ENCODE measurements at places on chromosomes 7 and 10.
A peak's percentile ranks its signal among the peaks of the same experiment; 100 is the strongest.

DNA sequence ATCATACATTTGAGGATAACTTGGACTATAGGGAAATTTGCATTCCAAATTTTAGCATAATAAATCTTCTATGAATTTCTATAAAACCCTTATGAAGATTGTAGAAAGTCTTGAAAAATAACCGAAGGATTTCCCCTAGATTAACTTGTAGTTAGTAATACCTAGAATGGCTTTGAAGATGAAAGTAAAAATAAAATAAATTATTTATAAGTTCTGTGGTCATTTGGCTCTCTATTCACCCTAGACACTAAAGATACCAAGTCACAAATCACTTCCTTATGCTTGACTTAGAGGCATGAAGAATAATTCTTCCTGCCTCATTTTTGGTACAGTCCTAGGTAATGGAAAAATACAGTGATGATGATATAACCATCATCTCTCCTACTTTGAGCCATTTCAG, 79.3 kb downstream of the CSTF2T start:
- DNase-seq = no peak

- DNase-seq = no peak
These were observed 3.8 kb downstream of the LDB3 start for GRCh38 chr10:86671985-86672710.

GRCh38 chr7:100545360-100546128, 6.5 kb downstream of the AGFG2 start:
- DNase-seq = peak; percentile 88

- DNase-seq = no peak
These were observed 57.3 kb downstream of the TCF7L2 start for GRCh38 chr10:113007343-113007771.

DNA sequence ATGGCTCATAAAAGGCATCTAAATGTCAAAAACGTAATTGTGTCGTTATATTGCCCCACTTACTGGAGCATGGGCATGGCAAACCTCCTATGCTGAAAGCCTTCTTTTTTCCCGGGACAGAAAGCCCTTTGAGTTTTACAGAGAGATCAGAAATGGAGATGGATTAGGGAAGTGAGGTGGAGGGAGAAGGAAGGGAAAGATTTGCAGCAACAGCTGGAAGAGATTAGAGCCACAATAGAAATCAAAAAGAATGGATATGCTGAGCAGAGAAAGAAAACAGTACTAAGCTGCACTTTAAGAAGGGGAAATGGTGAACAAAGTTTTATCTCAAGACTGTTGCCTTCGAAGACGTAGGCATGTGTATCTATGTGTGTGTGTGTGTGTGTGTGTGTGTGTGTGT, 97.2 kb upstream of the PCGF5 start:
- DNase-seq = no peak

GRCh38 chr7:37265006-37265405, 183.7 kb downstream of the ELMO1 start:
- DNase-seq = no peak

DNA sequence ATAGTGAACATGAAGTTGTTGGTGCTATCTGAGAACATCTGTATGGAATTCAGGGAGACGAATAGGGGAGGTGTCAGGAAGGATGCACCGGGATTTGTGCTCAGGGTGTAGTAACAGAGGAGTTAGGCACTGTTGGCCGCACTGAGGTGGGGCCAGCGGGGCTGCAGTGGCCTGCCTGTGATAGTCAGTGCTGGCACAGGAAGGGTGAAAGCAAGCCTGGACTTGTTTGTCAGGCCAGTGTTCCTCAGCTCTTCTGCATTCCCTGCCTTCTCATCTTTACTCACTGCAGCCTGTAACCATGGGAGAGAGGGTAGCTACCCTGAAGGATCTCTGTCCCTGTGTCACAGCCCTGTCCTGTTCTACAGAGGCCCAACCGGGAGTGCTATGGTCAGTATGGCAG, 81.3 kb downstream of the SH2D4B start:
- DNase-seq = no peak

- no peak for DNase-seq
These were observed 1.6 kb downstream of the FFAR4 start for GRCh38 chr10:93568105-93568390.

- peak; percentile 20 for DNase-seq
These were observed 88.6 kb downstream of the LYZL1 start for GRCh38 chr10:29377333-29377961.

GRCh38 chr10:116637830-116638229, 17.1 kb downstream of the PNLIPRP2 start:
- no peak for DNase-seq

DNA sequence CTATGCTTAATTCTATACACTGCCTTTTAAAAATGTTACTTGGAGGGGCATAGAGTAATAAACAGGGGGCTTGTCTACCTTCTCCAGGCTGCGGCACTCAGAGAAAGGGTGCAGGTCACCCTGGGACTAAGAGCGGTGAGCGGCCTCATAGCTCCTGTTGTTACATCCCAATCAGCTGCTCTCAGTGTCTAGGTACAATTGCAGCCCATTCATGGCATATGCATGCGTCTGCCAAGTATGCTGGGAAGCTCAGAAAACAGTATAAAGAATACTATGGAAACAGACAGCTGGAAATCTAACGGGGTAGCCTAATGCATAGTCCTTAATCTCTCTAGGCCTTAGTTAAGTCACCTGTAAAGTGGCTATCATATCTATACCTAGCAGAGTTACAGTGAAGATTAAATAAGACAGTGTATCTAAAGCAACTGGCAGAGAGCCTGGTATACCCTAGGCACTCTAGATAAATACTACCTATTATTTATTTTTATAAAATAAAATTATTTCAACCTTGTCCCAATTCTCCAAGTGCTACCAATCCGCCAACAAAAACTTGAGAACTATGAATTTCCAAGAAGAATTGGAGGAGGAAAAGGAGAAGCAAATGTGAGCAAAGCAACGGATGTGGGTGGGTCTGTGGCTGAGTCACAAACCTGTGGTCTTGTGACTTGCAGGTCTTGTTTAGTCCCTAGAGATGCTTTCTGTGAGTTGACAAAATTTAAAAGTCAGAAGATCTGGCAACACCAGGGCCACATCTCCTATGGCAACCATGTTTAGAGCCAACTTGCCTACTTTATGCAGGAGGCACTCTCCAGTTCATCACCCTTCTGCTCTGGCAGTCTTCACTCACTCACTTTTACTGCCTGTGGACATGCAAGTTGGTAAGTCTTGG, 183.0 kb downstream of the RAPGEF5 start:
- peak; percentile 2 for DNase-seq

- DNase-seq = peak; percentile 54
These were observed 19.8 kb downstream of the VOPP1 start for GRCh38 chr7:55552320-55553023.

- DNase-seq = peak; percentile 69
These were observed 98.5 kb upstream of the INSIG1 start for GRCh38 chr7:155198901-155199845.

DNA sequence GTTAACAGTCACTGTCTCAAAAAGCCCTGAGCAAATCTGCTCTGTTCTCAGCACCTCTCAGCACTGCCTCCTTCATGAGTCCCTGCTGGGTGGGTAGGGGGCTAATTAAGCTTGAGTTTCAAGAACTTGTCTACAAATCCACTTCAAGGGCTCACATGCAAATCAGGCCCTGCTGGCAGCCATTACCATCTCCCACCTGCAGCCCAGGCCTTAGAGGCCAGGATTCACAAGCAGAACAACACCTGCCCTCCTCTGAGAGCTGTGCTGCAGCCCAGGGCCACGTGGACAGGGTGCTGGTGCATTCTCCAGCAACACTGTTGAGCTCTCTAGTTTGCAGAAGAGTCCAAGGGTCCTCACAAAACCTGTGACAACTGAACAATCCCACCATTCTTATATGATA, 119.2 kb downstream of the DPP6 start:
- DNase-seq = no peak

DNA sequence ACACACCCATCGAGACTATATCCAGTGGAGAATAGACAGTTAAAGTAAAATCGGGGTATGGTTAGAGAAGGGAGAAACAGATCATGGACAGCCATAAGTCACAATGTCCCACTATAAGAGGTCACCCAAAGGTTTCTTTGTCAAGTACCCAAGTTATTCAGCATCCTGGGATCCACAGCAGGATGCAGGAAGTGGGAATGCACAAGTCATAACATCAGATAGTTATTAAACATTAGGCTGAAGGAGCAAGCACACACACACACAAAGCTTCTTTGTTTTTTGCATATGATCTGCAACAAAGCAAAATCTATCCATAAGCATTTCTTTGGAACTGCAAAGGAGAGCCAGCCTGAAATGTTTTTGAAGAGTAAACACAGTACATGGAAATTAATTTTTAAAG, 111.6 kb downstream of the NOC3L start:
- no peak for DNase-seq

DNA sequence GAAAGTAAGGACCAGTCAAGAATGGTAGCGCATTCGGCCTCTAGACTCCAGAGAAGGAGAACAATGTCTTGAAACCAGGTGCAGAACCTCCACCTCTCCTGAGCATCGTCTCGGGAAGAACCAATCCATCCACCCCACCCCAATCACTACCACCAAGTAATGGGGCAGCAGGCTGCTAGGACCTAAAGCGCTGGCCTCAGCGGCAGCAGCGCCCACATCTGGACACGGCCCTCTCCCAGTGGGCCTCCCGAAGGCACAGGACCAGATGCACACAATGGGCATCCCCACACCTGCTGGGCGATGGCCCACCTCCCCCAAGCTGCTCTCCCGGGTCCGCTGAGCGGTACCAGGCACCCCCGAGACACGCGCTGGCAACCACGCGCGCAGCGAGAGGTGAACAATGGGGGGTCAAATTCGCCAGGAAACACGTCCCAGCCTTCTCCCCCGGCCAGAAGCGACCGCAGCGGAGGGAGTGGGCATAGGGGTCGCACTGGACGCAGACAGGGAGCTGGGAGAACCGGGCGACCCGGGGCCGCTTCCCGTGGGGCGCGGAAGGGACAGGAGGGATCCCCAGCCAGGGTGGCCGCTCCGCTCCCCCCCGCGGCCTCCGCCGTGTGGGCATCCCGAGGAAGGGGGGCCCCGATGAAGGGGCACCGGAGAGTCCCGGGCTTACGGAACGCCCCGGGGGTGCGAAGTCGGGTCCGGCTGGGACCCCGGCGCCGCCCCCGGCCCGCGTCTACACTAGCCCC, 506 bp downstream of the CTTNBP2 start:
- DNase-seq = no peak

GRCh38 chr7:96657347-96658021, 52.2 kb downstream of the SEM1 start:
- DNase-seq = no peak

GRCh38 chr7:142759433-142759832, 10.2 kb downstream of the PRSS1 start:
- DNase-seq = no peak

DNA sequence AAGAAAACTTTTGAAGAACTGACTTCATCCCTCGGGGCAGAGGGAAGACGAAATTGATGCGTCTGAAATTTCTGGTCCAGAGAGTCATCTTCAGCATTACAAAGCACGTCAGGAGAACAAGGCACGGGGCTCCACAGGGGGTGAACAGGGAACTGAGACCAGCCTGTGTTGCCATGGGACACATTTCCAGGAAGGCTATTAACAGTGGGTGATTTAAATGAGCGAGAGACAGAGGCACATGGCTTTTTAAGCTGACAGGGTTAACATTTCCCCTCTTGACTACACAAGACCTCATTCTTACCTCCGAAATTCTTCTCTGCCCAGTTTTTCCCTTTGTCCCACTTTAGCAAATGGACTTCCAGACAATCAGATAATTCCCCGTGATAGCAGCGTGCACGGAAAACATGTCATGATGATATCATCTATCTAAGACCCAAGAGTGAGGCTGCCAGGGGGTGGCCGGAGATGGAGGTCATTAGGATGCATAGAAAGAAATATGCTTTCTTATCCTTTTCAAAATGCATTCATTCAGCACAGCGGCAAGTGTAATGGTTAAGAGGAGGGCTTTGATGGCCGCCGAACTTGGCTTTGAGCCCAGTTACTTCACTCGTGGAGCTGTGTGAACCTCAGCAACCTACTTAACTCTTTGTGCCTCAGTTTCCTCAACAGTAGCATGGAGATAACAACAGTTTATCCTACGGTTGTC, 248.0 kb downstream of the PRPF18 start:
- DNase-seq = no peak

DNA sequence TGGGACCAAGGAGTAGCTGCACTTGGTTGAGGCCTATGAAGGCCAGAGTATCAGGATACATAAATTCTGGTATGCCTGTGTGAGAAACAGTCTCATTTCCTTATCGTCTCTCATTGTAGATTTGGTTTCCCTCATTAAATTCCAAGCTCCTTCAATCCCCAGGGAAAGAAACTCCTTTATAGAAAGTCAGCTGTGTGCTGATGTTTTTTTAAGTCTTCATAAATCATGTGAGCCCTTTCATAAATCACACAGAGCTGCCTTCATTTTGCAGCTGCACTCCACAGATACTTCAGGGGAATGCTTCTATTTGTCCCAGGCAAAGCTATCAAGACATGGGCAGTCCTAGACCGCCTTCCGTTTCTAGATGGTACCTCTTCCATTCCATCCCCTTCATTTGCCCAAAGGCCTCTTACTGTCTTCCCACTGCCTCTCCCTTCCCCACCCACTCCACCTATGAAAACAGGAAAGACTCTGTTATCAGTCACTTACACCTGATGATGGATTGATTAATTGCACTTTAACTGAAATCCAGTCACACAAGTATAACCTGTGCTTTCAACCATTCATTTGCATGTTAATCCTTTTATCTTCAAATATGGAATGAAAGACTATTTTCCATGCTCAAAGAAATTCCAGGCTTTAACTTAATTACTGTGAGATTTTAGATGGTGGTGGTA, 290.2 kb downstream of the C7orf25 start:
- no peak for DNase-seq

DNA sequence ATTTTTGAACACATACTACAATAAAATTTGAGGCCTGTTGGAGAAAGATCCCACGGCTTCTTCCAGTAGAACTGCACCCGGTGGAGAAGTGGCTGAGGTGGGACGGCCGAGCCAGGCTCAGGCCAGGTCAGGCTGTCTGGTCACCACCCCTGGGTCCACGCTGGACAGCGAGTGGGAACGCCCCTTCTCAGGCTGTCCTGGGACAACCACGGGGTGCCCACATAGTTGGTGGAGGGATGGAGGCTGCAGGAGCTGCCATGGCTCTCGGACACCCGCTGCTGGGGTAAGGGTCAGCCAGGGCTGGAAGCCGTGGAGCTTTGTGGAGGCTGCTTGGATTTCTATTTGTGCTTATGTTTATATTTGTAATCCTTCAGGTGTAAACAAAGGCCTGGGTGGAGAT, 206.5 kb downstream of the DNAJB6 start:
- no peak for DNase-seq

GRCh38 chr7:85114342-85114741, 72.5 kb downstream of the SEMA3D start:
- DNase-seq = no peak

DNA sequence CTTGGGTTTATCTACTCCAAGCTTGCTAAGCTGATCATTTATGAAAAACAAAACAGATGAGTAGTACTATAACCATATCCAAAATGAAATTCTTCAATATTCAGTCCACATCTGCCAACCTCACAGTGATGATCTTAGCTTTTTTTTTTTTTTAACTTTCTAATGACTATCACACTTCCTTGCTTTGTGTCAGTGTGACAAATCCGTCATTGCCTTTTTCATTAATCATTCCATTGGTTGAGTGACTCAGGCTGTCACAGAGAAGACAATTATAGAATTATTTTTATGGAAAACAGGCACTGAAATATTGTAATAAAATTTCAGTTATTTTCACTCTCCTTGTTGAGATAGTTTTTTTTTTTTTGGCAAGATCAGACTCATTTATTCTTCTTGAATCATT, 70.7 kb downstream of the CPVL start:
- no peak for DNase-seq

All from EL (cell line).